ENCODE measurements at places on chromosomes 7 and 10. TPM values are rescaled to one million over a fixed set of nuclear protein-coding genes. Genes with fewer than 3 reads are reported as not detected.

The GJD4 gene
- total RNA-seq, result not detected

The GRM8 gene
- total RNA-seq, result not detected

The SLK gene
- total RNA-seq, result 39.6 TPM

The IGF2BP3 gene
- 26.0 TPM for total RNA-seq

The FAM25G gene
- not detected for total RNA-seq

The ATP5F1C gene
- 275 TPM for total RNA-seq

The LLCFC1 gene
- not detected for total RNA-seq

The SPDYE11 gene
- total RNA-seq, result not detected

The ITIH5 gene
- total RNA-seq, result 0.08 TPM

The ASB10 gene
- not detected for total RNA-seq

The MEIG1 gene
- 0.99 TPM for total RNA-seq

The FANK1 gene
- 3.1 TPM for total RNA-seq

The SUV39H2 gene
- 19.7 TPM for total RNA-seq
